ENCODE measurements at places on chromosomes 11 and 22.

DNA sequence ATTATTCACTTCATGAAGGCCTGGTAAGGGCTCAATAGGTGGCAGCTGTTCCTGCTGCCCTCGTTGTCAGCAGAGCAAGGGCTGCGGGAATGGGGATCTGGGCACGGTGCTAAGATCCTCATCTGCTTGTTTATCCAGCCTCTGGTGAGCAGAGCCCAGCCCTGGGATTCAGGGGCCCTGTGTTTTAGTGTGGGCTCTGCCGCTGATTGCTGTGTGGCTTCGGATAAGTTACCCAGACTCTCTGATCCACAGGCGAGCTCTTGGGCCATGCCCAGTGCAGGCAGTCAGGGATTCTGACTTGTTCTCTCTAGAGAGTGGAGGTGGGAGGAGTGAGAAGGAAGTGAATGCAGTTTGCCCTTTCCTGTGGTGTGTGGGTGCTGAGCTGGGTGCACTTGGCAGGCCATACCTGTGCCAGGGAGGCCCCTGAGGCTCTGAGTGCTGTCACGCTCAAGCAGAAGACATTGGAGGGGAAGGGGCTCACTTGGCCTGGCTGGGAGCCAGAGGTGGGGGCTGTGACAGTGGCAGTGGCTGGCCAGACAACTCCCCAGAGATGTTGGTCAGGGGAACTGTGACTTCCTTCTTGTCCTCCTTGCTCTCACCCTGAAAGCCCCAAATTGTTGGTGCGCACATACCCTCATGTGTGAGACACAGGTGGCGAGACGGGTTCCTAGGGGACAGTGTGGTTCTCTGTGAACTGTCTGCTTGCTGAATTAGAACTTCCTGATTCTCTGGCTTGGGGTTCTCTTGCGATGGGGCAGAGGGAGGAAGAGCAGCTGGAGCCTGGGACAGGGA, 43.7 kb downstream of the CD82 start:
- peaks cover 18% of the 10 kb centered on the region for H3K36me3 ChIP-seq
- DNase-seq = peak; percentile 36
- H3K4me3 ChIP-seq = no peak overlapping the region
- no peaks in the 10 kb centered on the region for H3K27me3 ChIP-seq
- peak overlapping the region; percentile 40 for H3K27ac ChIP-seq
- H3K4me1 ChIP-seq = peaks cover 51% of the 10 kb centered on the region

DNA sequence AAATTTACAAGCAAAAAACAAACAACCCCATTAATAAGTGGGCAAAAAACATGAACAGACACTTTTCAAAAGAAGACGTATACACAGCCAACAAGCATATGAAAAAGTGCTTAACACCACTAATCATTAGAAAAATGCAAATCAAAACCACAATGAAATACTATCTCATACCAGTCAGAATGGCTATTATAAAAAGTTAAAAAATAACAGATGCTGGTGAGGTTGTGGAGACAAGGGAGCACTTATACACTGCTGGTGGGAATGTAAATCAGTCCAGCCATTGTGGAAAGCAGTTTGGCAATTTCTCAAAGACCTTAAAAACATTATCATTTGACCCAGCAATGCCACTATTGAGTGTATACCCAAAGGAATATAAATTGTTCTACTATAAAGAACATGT, 72.3 kb downstream of the BBOX1 start:
- H3K4me1 ChIP-seq = no peaks in the 10 kb centered on the region
- H3K4me3 ChIP-seq = no peak overlapping the region
- no peaks in the 10 kb centered on the region for H3K27me3 ChIP-seq
- no peak overlapping the region for H3K27ac ChIP-seq
- no peaks in the 10 kb centered on the region for H3K36me3 ChIP-seq
- DNase-seq = no peak

GRCh38 chr11:111635706-111636045, 33.4 kb downstream of the SIK2 start:
- H3K4me3 ChIP-seq = no peak overlapping the region
- H3K27ac ChIP-seq = no peak overlapping the region
- no peaks in the 10 kb centered on the region for H3K36me3 ChIP-seq
- no peaks in the 10 kb centered on the region for H3K27me3 ChIP-seq
- no peak for DNase-seq

DNA sequence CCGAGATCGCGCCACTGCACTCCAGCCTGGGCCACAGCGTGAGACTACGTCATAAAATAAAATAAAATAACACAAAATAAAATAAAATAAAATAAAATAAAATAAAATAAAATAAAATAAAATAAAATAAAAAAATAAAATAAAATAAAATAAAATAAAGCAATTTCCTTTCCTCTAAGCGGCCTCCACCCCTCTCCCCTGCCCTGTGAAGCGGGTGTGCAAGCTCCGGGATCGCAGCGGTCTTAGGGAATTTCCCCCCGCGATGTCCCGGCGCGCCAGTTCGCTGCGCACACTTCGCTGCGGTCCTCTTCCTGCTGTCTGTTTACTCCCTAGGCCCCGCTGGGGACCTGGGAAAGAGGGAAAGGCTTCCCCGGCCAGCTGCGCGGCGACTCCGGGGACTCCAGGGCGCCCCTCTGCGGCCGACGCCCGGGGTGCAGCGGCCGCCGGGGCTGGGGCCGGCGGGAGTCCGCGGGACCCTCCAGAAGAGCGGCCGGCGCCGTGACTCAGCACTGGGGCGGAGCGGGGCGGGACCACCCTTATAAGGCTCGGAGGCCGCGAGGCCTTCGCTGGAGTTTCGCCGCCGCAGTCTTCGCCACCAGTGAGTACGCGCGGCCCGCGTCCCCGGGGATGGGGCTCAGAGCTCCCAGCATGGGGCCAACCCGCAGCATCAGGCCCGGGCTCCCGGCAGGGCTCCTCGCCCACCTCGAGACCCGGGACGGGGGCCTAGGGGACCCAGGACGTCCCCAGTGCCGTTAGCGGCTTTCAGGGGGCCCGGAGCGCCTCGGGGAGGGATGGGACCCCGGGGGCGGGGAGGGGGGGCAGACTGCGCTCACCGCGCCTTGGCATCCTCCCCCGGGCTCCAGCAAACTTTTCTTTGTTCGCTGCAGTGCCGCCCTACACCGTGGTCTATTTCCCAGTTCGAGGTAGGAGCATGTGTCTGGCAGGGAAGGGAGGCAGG, at the start of gene GSTP1:
TSS of gene GSTP1 (plus strand) at position 566 of the 958 bp plus-strand sequence. CDS start at position 598, 32 bp downstream.
- H3K27me3 ChIP-seq = no peaks in the 10 kb centered on the region
- no peaks in the 10 kb centered on the region for H3K36me3 ChIP-seq
- peak within 1 kb of the TSS; percentile 77 for H3K27ac ChIP-seq

DNA sequence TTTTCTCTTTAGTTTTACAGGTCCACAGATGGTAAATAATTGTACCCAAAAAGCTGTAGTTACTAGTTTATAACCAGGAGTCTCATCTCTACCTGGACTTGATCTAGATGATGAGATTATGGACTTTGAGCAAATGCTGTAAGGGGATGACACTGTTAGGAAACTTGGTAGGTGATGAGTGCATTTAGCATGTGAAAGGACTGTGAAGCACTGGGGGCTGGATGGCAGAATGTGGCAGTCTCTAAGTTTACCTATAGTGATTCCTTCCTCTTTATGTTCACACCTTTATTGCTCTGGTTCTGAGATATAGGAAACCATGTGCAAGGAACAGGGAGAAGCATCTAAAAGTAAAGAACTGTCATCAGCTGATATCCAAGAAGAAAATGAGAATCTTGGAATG, 230.7 kb upstream of the CHORDC1 start:
- H3K4me1 ChIP-seq = no peaks in the 10 kb centered on the region
- H3K4me3 ChIP-seq = no peak overlapping the region
- no peak for DNase-seq
- H3K36me3 ChIP-seq = no peaks in the 10 kb centered on the region
- no peak overlapping the region for H3K27ac ChIP-seq

DNA sequence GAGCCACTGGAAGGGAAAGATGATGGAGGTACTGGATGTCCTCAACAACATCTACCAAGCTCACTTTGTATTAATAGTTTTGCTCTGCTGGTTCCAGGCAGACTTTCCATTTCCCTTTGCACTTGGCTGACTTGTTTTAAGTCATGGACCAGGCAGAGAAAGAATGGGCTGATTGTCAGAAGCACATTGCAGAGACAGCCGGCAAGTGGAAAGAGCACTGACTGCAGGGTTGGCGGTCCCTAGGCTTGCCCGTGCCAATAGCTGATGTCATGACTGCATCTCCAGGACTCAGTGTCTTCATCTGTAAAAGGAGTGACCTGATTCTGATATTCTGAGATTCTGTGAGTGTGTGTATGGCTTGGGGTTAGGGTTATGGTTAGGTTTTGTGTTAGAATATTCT, 20.9 kb upstream of the NNMT start:
- DNase-seq = no peak
- no peak overlapping the region for H3K4me3 ChIP-seq
- no peaks in the 10 kb centered on the region for H3K36me3 ChIP-seq
- no peaks in the 10 kb centered on the region for H3K4me1 ChIP-seq
- no peaks in the 10 kb centered on the region for H3K27me3 ChIP-seq
- H3K27ac ChIP-seq = no peak overlapping the region

DNA sequence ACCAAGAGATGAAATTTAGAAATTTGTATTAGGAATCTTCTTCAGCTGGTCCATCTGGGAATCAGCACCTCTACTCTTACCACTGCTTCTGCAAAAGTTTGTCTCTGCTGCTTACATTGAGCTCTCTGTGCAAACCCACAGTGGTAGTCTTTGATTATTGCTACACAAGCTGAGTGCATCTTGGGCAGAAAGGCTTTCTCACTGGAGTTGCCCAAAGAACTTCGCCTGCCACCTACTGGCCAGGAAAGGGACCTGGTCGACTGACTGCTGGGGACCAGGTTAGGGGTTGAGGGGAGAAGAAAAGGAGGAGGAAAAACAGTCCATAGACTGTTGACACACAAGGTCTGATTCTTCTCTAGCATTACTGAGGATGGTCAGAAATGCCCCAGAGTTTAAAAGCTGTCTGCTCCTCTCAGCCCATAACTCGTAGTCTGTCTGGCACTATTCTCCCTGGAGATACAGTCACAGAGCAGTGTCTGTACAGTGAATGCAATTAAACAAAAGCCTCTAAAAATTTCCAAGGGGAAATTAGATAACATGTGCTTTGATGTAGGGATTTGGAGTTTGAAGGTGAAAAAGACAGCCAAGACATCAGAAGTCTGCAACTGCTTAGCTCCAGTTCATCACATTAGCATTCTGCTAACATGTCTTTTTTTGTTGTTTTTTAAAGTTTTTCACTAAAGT, 215.0 kb upstream of the CTSC start:
- peak; percentile 41 for DNase-seq
- H3K4me3 ChIP-seq = no peak overlapping the region
- no peaks in the 10 kb centered on the region for H3K36me3 ChIP-seq
- H3K27me3 ChIP-seq = no peaks in the 10 kb centered on the region
- no peak overlapping the region for H3K27ac ChIP-seq

DNA sequence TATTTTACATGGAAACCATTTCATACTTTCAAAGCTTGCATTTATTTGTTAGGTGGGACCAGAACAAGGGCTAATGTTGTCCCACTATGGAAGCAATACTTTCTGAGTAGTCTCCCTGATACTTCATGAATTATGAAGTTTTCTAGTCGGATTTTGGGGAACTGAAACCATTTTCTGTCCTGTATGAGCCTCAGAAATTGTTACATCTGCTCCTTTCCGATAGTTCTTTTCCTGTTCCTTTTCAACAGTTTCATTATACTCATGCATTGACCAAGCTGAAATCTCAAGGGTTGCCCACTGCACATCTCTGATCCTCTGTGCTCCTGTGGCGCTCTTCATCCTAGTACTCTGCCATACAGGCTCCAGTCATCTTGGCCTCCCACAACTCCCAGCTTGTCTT, 31.5 kb upstream of the GLYATL1 start:
- DNase-seq = no peak
- H3K4me1 ChIP-seq = no peaks in the 10 kb centered on the region
- no peaks in the 10 kb centered on the region for H3K36me3 ChIP-seq

DNA sequence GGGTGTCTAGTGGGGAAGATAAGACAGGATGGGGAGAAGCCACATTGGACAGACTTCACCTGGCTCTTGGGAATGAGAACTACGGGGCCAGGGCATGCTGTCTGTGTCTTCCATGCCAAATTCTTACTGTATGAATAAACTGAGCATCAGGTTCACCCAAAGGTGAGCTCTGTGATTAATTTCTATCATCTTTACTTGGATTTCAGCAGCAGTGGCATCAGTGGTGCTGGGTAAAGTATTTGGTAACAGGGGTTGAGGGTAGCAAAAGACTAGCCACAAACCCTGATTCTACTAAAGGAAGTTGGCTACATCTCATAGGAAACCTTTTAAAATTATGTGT, 38.8 kb downstream of the IRAG1 start:
- no peaks in the 10 kb centered on the region for H3K4me1 ChIP-seq
- H3K36me3 ChIP-seq = no peaks in the 10 kb centered on the region

GRCh38 chr11:65262776-65263175, 1.0 kb downstream of the POLA2 start:
- H3K27ac ChIP-seq = peak overlapping the region; percentile 88
- H3K27me3 ChIP-seq = no peaks in the 10 kb centered on the region

DNA sequence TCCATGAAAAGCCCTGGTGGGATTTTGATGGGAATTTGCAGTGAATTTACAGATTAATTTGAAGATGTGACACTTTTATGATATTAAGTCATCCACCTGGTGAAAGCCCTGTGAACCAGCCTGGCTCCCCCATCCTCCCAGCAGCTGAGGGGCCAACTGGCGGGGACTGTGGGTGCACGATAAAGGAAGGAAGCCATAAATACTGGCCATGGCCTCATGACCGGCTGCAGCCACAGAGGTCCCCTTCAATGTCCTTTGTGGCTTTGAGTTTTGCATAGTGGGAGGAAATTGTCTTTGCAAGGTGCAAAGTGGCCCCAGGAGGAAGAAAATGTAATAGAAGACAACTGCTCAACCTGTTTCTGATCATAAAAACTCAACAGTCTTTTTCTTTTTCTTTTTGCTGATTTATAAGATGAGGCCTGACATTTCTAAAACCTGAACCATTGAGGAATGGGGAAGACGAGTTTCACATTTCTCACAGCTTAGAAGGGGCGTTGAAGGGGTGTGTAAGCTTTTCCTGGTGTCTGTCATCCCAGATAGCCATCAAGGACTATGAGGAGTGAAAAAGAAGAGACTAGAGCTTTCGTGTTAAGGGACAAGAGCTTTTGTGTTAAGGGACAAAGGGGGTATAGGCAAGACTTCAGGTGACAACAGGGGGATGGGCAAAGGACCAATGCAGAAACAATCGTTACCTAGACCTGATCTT, 6.3 kb upstream of the NDUFV1 start:
- no peaks in the 10 kb centered on the region for H3K36me3 ChIP-seq
- no peaks in the 10 kb centered on the region for H3K4me1 ChIP-seq
- H3K27me3 ChIP-seq = no peaks in the 10 kb centered on the region
- no peak for DNase-seq
- no peak overlapping the region for H3K4me3 ChIP-seq

GRCh38 chr11:30333405-30333804, 10.5 kb downstream of the ARL14EP start:
- H3K36me3 ChIP-seq = peaks cover 48% of the 10 kb centered on the region
- H3K4me3 ChIP-seq = no peak overlapping the region
- no peak overlapping the region for H3K27ac ChIP-seq
- DNase-seq = no peak

- H3K27me3 ChIP-seq = no peaks in the 10 kb centered on the region
- H3K27ac ChIP-seq = no peak overlapping the region
- no peak overlapping the region for H3K4me3 ChIP-seq
- no peak for DNase-seq
- peaks cover 22% of the 10 kb centered on the region for H3K4me1 ChIP-seq
Observed at GRCh38 chr11:75560644-75561043, 1.4 kb upstream of the SERPINH1 start.
